ENCODE measurements at places on chromosomes 5 and 9.
A peak's percentile ranks its signal among the peaks of the same experiment; 100 is the strongest.

DNA sequence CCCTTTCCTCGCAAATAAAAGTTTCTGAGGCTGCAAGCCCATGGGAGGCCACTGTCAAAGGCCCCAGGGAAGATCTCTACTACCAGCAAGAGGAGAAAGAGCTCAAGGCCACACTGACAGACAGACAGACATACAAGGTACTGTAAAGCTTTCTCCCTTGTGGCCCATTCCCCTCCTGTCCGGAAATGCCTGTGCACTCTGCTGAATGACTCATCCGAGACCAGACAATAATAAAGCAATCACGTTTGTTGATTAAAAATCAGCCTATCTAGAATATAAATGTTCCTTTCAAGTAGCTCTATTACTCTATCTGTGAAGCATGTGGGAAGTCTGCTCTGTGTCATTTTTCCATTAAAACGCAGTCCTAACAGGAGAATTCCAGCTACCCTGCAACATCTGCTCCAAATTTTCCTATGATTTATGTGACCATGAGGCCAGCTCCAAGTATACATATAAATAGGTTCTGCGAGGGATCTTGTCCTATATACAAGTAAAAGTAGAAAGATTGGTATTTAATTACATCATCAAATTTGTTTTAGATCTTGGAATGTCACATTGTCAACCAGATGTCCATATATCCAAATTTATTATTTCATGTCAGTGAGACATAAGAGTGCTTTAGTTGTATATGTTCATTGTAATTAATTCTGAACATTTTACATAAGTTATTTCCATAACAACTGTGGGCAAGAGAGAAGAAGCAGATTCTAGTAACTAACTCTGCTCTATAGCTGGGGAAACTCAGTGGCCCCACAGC lies 34.7 kb upstream of the TGFBI start:
- peak; percentile 96 for DNase-seq

- DNase-seq, result no peak
These were observed 7.5 kb downstream of the RPS6 start for GRCh38 chr9:19372567-19372966.

- DNase-seq, result no peak
These were observed 98.4 kb upstream of the NREP start for GRCh38 chr5:111855356-111855755.

GRCh38 chr9:88106492-88106891 lies 31.8 kb downstream of the SPATA31C2 start:
- DNase-seq, result no peak

GRCh38 chr9:120875195-120875565 lies 1.8 kb downstream of the PHF19 start:
- DNase-seq, result no peak

DNA sequence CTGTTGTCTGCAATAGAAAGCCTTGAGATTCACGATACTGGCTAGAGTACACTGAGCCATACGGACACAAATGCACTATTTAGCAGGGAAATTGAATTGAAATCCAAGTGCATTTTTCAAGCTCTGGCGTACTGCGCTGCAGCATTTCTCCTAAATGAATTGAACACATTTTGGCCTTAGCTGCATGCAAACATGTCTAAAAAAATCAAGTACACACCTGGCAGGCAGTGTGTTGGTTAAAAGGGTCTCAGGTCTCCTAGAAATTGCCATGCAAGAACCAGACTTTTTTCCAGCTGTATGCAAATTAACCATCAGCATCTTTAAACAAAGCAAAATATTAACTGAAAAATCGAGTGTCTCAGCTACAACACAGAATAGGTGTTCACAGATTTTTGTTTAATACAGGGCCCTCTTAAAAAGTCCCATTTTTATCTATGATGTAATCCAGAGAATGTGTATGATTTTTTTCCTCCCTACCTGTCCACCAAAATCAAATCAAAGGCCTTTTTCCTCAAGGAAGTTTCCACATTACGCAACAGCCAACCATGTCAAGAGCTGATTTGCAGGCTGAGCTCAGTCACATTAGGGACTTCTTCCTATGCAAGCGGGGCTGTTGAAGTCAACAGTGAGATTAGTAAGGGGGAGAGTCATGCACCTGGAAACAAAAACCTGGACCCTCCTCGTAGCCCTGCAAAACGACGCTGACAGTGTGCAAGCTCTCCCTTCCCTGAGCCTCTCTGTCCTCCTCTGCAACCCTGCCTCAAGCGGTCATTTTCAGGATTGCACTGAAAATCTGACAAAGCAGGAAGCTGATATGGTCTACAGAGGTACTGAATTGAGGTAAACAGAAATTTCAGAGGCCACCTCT lies 14.1 kb upstream of the SFXN1 start:
- DNase-seq, result peak; percentile 46

DNA sequence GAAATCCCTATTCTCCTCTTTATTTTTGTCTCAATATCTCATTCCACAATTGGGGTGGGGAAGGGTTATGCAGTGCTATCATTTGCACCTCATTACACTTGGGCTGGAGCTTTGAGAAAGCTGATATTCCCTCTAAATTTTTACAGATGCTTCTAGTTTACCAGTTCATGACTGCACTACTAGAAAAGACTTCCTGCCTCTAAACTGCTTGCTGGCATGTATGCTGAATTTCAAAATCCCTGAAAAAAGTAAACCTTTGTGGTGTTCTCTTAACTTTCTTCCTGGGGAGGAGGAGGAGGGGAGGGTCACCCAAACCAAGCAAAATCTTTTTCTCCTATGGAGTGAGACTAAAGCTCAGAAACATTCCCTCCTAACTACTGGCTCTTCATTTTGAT lies 45.1 kb downstream of the BNC2 start:
- peak; percentile 24 for DNase-seq

- DNase-seq, result no peak
These were observed 670 bp upstream of the KIF2A start for GRCh38 chr5:62305358-62305714.

DNA sequence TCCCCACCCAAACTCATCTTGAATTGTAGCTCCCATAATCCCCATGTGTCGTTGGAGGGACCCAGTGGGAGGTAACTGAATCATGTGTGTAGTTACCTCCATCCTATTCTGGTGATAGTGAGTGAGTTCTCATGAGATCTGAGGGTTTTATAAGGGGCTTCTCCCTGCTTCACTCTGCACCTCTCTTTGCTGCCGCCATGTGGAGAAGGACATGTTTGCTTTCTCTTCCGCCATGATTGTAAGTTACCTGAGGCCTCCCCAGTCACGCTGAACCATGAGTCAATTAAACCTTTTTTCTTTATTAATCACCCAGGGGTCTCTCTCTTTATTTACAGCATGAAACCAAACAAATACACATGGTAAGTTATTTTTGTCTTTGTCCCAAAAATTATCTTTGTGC lies 726.1 kb downstream of the CDH18 start:
- no peak for DNase-seq

- DNase-seq, result no peak
These were observed 12.1 kb downstream of the DCAF12 start for GRCh38 chr9:34114436-34114835.

DNA sequence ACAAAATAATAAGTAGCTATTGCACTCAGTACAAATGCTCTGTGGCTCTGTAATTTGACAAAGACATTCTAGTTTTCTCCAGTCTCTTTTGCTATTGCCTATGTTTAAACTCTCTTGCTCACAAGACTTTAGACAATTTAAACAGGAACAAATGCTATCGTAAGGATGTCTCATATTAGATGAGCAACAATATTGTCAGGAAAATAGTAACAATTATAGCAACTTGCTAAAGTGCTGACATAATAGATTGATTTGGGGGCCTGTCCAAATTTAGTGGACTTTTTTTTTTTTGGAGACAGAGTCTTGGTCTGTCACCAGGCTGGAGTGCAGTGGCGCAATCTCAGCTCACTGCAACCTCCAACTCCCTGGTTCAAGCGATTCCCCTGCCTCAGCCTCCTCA lies 11.8 kb downstream of the KIF2A start:
- no peak for DNase-seq

- no peak for DNase-seq
These were observed 137.1 kb upstream of the ZNF366 start for GRCh38 chr5:72644296-72644695.

- DNase-seq, result peak; percentile 99
These were observed 67.4 kb upstream of the HRH2 start for GRCh38 chr5:175590471-175590881.

- DNase-seq, result peak; percentile 23
These were observed 39.2 kb downstream of the MARCHF11 start for GRCh38 chr5:16140417-16140816.

DNA sequence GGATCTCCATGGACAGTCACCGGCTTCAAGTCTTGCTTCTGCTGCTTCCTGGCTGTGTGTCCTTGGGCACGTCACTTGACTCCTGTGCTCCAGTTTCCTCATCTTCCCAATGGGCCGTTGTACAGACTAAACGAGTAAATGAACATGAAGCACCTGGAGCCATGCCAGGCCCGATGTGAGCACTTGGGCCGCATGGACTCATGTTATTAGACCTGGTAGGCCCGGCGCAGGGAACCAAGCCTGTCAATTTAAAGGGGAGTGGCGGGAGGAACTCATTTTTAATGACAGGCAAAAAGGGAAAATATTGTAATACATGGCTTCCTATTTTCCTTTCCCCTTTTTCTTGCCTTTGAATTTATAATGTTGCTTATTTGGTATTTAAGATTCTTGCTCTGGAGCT lies 47.5 kb downstream of the TENT4A start:
- DNase-seq, result no peak

DNA sequence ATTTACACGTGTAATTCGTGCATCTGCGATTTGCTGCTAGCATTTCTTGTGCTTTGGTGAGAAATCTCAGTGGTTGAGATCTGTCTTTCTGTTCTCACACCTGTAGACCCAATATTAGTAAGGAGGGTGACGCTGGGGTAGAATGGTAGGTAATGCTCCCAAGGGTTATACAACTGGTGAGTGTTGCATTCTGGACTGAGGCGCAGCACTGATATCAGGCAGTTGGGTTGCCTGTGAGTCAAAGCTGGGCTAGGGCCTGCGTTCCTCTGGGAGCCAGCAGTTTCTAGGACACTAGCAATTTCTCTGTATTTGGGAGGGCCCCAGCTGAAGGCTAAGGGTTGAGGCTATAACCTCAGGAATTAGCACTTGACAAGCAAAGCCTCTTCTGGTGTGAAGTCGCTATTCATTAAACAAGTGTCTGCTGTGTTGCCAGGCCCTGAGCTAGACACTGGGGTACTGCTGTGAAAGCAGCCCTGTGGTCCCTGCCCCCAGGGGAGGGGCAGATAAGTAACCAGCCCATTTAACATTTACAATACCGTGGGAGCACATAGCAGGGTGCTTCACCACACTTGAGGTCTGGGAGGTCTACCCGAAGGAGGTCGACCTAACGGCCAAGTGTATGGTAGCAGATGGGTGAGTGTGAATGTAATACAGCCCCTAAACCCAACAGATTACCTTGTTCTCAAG lies 28.7 kb downstream of the LARP1 start:
- no peak for DNase-seq

- no peak for DNase-seq
These were observed 382.3 kb downstream of the IRX2 start for GRCh38 chr5:2369178-2369577.

GRCh38 chr9:6567140-6567591 lies 78.4 kb downstream of the GLDC start:
- DNase-seq, result peak; percentile 94

GRCh38 chr9:112925058-112925641 lies 34.5 kb upstream of the SLC46A2 start:
- peak; percentile 26 for DNase-seq

GRCh38 chr5:3216386-3216785 lies 379.2 kb upstream of the IRX1 start:
- DNase-seq, result no peak

DNA sequence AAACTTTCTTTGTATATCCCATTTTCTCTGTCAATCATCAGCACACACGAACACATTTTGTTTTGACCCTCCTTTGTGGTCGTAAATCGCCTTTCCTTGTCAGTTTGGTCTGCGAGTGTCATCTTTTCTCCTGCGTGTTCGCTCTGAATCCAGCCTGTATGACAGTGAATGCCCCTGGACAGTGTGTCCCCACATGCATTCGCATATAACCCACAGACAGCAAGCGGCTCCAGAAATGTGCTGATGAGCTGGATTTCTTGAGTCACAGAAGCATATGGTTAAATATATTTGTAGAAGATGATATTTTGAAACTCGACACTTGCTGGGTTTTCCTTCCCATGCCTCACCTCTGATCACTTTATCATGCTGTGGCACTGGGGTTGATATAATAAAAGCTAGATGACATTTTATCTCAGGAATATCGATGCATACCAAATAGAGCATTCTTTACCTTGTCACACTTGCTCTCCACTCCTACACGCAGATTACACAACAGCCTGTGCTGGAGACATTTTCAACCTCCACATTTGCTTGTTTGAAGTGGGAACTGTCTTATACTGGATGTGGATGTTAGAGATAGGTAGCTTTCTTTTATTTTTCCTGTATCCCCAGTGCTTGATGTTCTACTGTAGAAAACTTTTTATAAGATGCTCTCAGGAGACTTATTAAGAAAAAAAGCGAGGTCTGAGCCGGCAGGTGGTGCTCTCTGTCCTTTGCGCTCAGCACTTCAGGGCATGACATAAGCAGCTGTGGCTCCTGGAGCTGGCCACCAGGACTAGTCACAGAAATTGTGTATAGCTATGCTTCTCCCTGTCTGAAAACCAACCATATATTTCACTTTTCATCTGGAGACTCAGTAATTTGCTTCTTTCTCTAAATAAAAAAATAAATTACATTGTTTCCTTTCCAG lies 215.1 kb downstream of the SH3GL2 start:
- peak; percentile 2 for DNase-seq

DNA sequence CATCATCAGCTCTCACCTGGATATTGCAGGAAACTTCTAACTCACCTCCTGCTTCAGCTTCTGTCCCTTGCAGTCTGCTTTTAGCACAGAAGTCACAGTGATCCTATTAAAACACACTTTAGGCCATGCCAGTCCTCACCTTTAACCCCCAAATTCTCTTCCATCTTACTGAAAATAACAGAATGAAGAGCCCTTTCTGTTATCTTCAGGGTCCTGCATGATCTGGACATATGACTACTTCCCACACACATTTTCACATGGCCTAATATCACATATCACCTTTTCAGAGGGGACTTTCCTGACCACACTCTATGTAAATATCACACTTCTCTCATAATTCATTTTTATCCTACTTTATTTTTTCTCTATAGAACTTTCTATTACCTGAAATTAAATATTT lies 550.6 kb upstream of the CLINT1 start:
- DNase-seq, result no peak

DNA sequence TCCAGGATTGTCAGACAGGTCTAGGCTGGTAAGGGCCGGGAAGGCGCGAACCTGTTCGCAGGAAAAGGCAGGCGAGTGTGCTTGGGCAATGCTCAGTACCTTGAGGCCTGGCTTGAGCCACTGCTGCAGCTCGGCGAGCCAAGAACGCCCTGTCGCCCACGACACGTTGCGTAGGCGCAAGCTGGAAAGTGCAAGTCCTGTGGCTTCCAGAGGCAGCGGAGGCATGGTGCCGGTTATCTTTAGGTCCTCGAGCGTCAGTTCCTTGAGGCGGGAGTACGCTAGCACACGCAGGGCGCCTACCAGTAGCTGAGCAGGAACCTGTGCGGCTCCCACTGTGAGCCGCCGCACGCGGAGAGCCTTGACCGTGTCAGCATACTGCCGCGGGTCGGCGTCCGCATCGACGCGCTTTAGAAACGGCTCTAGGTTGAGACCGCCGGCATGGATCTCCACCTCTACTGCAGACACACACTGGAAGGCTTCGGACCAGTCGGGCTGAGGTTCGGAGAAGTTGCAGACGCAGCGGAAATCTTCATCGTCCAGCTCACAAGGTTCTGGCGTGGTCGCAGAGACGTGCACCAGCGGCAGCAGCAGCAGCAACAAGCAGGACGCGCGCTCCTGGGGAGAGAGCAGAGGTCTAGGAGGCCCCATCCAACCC lies 482 bp downstream of the CD14 start:
- DNase-seq, result peak; percentile 33
